ENCODE measurements at places on chromosomes 12 and 14. TPM values are rescaled to one million over a fixed set of nuclear protein-coding genes. Genes with fewer than 3 reads are reported as not detected.

DNA sequence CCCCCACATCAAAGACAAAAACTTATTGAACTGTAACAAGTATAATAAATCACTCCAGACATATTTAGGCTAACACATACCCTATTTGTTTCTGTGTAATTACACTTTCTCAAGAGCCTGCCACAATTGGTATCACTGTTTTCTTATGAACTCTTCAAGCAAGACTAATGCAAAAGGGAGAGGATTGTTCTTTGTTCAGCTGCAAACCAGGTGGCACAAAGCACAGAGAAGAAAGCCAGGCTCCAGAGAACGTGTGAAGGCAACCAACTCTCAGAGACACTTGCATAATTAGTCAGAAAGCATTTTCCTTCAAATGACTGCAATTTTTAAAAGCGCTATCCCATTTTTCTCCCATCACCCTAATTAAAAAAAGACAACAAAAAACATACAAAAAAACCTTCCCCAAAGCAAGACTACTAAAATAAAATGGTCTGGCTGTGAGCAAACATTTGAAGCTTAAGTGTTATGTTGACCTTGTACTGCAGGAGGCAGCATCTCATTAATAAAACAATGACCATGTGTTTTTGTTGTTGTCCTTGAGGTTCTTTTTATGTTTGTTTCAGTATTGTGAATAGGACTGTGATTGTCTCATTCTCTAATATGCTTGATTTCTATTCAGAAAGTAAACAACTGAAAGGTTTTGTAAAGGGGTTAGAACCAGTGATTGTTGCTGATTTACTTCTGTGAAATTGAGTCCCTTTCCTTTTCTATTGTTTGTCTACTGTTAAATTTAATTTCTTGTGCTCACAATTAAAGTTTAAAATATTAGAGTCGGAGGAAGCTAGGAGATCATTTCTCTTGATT is 452.7 kb upstream of the PDE3A start:
- no peaks in the 10 kb centered on the region for H3K4me1 ChIP-seq
- H3K27ac ChIP-seq: no peak overlapping the region
- no peaks in the 10 kb centered on the region for H3K36me3 ChIP-seq
- H3K27me3 ChIP-seq: no peaks in the 10 kb centered on the region
- no peak overlapping the region for H3K4me3 ChIP-seq

Gene RHEBL1
- 1.3 TPM for total RNA-seq

- H3K4me3 ChIP-seq: peak overlapping the region; percentile 59
- H3K4me1 ChIP-seq: peaks cover 4% of the 10 kb centered on the region
- no peaks in the 10 kb centered on the region for H3K27me3 ChIP-seq
- H3K27ac ChIP-seq: no peak overlapping the region
- H3K36me3 ChIP-seq: no peaks in the 10 kb centered on the region
These were observed 592 bp upstream of the KCNK10 start for GRCh38 chr14:88323523-88324199.

Gene CLEC2A
- not detected for total RNA-seq

GRCh38 chr12:30466093-30466585 is 229.5 kb downstream of the IPO8 start:
- no peaks in the 10 kb centered on the region for H3K4me1 ChIP-seq
- no peaks in the 10 kb centered on the region for H3K36me3 ChIP-seq
- H3K27me3 ChIP-seq: no peaks in the 10 kb centered on the region
- H3K4me3 ChIP-seq: no peak overlapping the region
- H3K27ac ChIP-seq: no peak overlapping the region

DNA sequence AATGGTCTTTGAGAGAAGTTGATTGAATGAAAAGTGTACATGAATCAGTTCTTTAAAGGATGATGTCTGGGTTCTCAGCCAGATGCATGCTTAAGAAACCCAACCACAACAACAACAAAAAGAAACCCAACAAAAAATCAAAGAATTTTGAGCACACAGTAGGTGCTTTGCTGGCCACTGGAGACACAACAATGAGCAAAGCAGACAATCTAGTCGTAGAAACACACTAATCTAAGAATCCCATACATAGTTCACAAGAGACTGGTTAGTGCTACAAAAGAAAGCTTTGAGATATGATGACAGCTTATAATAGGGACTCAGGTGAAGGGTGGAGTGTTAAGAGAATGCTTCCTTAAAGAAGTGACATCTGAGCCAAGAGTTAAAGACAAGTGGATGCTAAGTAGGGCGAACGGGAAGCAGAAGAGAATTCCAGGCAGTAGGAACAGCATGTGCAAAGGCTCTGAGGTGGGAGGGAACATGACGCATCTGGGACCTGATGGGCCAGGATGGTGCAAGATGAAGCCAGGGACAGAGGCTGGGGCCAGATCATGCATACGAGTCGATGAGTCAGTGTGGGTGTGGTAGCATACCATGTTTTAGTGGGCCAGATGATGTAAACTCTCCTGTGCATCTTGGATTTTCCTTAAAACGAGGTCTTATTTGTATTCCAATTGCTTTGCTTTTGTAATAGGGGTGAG is 4.6 kb upstream of the HIP1R start:
- no peaks in the 10 kb centered on the region for H3K36me3 ChIP-seq
- no peak overlapping the region for H3K27ac ChIP-seq
- no peak overlapping the region for H3K4me3 ChIP-seq
- H3K27me3 ChIP-seq: no peaks in the 10 kb centered on the region

Gene LHX5
- total RNA-seq: not detected

DNA sequence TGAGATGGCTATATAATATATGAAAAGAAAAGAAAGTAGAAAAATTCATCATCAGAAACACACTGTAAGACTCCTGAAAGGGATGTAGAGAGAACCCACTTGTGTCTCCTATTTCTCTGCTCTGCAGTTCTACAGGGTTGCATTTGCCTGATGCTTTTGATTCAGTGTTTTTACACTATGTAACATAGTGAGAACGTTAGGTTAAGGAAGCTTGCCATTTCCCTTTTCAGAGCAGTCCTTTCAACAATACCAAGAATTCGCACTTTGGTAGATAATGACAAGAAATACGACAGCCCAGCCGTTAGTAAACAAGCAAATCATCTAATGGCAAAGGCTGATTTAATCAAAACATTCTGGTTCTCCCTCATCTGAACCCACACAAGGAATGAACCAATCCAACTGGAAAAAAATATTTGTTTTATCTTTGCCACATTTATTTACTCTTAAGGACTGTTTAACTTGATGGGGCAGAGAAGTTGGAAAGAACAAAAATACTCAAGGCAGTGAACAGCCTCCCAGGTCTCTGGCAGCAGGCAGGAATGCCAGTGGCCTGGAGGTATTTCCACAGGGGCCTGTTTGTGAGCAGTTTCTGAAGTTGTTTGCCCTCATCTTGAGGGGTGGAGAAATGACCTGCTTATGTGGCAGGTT is 30.8 kb upstream of the SOCS2 start:
- no peak for DNase-seq
- H3K36me3 ChIP-seq: no peaks in the 10 kb centered on the region
- no peaks in the 10 kb centered on the region for H3K27me3 ChIP-seq
- no peak overlapping the region for H3K27ac ChIP-seq

Gene CLEC4E
- 2.3 TPM for total RNA-seq

DNA sequence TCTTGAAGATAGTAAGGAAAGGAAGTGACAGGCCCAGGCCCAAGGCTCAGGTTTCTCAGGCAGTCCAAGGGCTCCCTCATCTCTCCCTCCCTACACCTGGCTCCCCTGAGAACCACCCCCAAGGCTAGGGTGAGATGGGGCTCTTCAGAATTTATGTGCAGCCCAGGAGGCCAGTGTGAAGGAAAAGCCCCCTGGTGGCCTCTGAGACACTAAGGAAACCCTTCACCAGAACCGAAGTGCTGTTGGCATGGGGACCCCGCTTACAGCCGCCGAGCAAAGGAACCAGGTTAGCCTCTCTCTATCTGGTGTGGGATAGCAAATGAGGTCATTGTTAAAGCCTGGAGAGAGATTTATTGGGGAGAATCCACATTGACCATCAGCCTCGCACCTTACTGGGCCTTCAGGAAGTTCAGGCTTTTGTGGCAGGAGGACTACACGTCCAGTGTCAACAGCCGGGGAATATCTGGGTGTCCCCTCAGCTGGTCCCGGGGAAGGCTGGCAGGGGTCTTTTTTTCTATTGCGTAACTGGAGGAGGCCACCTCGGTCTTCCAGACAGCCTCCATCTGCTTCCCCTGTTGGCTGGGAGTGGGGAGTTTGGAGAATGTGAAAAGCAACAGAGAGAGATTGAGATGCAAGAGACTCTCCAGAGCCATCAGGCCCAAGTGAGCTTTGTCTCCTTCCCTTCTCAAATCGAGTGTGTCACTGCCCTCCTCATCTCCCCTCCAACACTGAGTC is 18.1 kb downstream of the FAM186B start:
- H3K36me3 ChIP-seq: no peaks in the 10 kb centered on the region
- H3K4me1 ChIP-seq: no peaks in the 10 kb centered on the region
- H3K27ac ChIP-seq: no peak overlapping the region
- no peak for DNase-seq
- H3K27me3 ChIP-seq: no peaks in the 10 kb centered on the region

DNA sequence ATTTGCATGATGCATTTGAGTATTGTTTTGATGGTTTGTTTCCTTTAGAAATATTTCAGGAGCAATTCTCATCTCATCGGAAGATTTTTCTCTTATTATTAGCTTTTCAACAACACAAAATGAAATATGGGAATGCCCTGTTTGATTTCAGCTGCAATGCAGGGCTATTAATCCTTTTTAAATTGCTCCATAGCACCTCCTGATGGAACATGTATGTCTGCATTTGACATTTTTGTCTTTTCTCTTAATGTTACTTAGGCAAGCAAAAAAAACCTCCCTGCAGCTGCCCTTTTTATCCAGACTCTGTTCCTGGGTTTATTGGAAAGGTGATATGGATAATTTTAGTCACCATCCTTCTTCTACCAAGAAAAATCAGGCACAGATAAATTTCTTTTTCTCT is 895.8 kb downstream of the RPS29 start:
- no peak for DNase-seq
- H3K4me1 ChIP-seq: no peaks in the 10 kb centered on the region
- H3K4me3 ChIP-seq: no peak overlapping the region
- no peaks in the 10 kb centered on the region for H3K36me3 ChIP-seq
- no peak overlapping the region for H3K27ac ChIP-seq

DNA sequence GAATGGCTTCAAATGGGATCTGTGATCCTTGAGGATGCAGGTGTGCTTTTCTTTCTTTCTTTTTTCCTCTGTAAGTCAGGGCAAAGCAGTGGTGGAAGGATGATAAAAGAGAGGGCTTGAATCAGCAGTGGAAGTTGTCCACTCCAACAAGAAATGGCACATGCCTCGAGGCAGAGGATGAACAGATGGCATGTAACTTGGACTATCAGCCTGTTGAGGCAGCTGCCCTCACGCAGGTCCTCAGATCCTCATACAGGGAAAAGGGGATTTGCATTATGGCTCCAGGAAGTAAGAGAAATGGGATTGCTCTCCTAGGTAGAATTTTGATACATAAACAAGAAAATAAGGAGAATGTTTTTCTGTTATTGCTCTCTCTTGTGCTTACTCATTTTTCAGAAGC is 368.0 kb downstream of the FUT8 start:
- no peak overlapping the region for H3K4me3 ChIP-seq
- no peaks in the 10 kb centered on the region for H3K36me3 ChIP-seq
- DNase-seq: no peak
- H3K27me3 ChIP-seq: no peaks in the 10 kb centered on the region

GRCh38 chr14:34676516-34677211 is 37.7 kb downstream of the CFL2 start:
- no peak overlapping the region for H3K4me3 ChIP-seq
- H3K27ac ChIP-seq: no peak overlapping the region
- no peaks in the 10 kb centered on the region for H3K27me3 ChIP-seq
- H3K36me3 ChIP-seq: no peaks in the 10 kb centered on the region
- no peaks in the 10 kb centered on the region for H3K4me1 ChIP-seq

GRCh38 chr14:101065246-101065645 is 161.7 kb upstream of the RTL1 start:
- peak; percentile 30 for DNase-seq
- H3K4me1 ChIP-seq: no peaks in the 10 kb centered on the region
- no peaks in the 10 kb centered on the region for H3K36me3 ChIP-seq
- no peaks in the 10 kb centered on the region for H3K27me3 ChIP-seq
- no peak overlapping the region for H3K4me3 ChIP-seq

GRCh38 chr12:7092229-7092985 is at the start of gene C1R:
TSS of gene C1R (minus strand) at chr12:7092445. CDS start at chr12:7092388, 57 bp downstream.
- peaks cover 2% of the 10 kb centered on the region for H3K4me1 ChIP-seq
- peak within 1 kb of the TSS; percentile 98 for H3K27ac ChIP-seq
- no peaks in the 10 kb centered on the region for H3K36me3 ChIP-seq
- peak within 1 kb of the TSS; percentile 55 for H3K4me3 ChIP-seq
- H3K27me3 ChIP-seq: no peaks in the 10 kb centered on the region

DNA sequence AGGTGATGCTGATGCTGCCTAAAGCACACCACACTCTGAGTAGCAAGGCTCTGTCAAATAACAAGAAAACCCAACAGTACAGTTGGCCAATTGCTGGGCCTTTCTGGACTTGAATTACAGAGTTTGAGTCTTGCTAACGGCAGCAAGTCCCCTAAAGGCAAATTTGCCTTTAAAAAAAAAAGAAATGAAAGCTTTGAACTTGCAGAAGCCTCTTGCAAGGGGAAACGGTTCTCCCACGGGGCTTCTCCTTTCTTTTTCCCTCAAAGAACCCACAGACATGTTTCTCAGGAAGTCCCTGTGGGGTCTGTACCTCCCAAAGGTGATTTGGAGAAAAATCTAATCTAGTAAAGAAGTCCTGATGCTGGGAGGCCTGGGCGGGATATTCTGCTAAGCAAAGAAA is 191.3 kb upstream of the MYL2 start:
- DNase-seq: no peak
- H3K4me1 ChIP-seq: no peaks in the 10 kb centered on the region
- H3K27me3 ChIP-seq: no peaks in the 10 kb centered on the region

Gene GPRC5D
- total RNA-seq: not detected

GRCh38 chr12:52913431-52913821 is 8.6 kb upstream of the KRT8 start:
- H3K27ac ChIP-seq: no peak overlapping the region
- H3K4me1 ChIP-seq: no peaks in the 10 kb centered on the region
- no peak for DNase-seq
- H3K27me3 ChIP-seq: no peaks in the 10 kb centered on the region

Gene PLEKHD1
- 2.3 TPM for total RNA-seq

GRCh38 chr14:60636879-60637478 is 12.3 kb downstream of the SIX1 start:
- no peaks in the 10 kb centered on the region for H3K36me3 ChIP-seq
- H3K4me1 ChIP-seq: no peaks in the 10 kb centered on the region
- no peak for DNase-seq
- H3K4me3 ChIP-seq: no peak overlapping the region

- H3K4me3 ChIP-seq: no peak overlapping the region
- DNase-seq: no peak
- no peaks in the 10 kb centered on the region for H3K27me3 ChIP-seq
- H3K27ac ChIP-seq: no peak overlapping the region
- H3K4me1 ChIP-seq: no peaks in the 10 kb centered on the region
These were observed 83.8 kb downstream of the EEA1 start for GRCh38 chr12:92845329-92845728.

Gene PRB2
- total RNA-seq: not detected

- peaks cover 19% of the 10 kb centered on the region for H3K27me3 ChIP-seq
- peaks cover 2% of the 10 kb centered on the region for H3K4me1 ChIP-seq
- no peaks in the 10 kb centered on the region for H3K36me3 ChIP-seq
- DNase-seq: no peak
These were observed 12.3 kb upstream of the DLK1 start for GRCh38 chr14:100714258-100714892.

GRCh38 chr14:105475269-105476096 is 862 bp downstream of the CRIP2 start:
- H3K36me3 ChIP-seq: no peaks in the 10 kb centered on the region
- peak overlapping the region; percentile 96 for H3K27ac ChIP-seq
- no peak for DNase-seq
- H3K4me3 ChIP-seq: peak overlapping the region; percentile 65

Measured in breast epithelium (tissue), 4 donors.